ENCODE measurements at places on chromosomes 2 and 18. TPM values are rescaled to one million over a fixed set of nuclear protein-coding genes. Genes with fewer than 3 reads are reported as not detected.

Gene STK39
- 20.4 TPM for total RNA-seq

DNA sequence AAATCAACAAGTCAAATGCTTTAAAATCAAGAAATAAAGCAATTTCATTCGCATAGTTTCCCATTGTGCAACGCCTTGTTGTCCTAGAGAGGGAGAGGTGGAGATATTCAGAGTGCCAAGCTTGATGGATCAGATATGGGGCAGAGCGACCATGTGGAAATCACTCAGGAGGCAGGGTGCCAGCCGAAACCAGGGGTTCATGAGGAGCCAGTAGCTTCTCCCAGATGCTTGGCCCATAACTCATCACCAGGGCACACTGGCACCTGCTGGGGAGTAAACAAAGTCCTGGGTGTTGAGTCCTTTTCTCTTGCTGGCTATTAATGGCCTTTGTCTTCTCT, 53.0 kb upstream of the ASAP2 start:
- DNase-seq: no peak

DNA sequence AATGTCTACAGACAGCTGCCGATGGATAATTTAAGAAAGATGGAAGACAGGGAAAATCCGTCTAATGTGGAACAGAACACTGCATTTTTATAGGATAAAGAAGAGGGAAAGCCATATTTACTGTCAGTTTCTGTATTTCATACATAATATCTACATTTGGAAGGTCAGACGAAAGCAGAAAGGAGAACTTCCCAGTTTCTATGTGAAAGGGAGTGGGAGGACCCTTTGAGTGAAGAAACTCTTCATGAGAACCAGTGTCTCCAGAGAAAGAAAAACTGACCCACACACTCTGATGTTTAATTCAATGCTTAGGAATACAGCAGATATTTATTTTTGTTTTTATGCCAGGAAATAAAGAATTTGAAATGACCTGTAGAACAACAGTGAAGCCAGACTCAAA, 127.2 kb downstream of the CALCRL start:
- no peak for DNase-seq

DNA sequence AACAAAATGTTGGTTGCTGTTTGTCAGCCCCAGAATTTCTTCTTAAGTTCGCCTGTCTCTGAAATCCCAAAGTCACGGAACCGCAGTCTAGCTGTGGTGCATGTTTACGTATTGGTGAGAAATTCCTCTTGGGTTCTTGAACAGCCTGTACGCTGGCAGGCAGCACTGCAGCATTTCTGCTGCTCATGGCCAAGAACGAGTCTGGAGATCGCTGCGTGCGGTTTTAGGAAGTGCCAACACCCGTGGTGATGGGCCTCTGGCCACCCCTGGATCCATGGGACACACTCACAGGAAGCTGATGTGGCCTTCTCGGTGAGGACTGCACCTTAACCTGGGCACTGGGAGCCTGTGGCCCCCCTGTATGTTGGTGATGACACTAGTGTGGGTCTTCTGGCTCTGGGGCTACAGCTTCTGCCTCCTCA, 23.7 kb downstream of the ASB1 start:
- peak; percentile 72 for DNase-seq

DNA sequence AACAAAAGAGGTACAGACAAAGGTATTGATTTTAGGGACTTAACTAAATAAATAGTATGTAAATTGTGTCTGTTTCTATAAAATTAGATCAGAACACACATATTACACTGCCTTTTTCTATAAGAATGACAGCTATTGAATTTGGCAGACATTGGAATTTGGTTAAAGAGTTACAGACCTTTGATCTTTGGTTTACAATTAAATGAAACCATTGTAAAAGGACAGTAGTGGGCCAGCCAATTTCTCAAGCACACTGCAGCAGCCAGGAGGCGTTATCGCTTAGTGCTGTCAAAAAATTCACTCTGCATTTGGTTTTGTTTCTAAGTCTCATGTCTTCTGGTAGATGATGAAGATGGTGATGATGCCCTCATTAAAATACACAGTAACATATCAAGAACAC, 175.9 kb downstream of the NR4A2 start:
- no peak for DNase-seq

DNA sequence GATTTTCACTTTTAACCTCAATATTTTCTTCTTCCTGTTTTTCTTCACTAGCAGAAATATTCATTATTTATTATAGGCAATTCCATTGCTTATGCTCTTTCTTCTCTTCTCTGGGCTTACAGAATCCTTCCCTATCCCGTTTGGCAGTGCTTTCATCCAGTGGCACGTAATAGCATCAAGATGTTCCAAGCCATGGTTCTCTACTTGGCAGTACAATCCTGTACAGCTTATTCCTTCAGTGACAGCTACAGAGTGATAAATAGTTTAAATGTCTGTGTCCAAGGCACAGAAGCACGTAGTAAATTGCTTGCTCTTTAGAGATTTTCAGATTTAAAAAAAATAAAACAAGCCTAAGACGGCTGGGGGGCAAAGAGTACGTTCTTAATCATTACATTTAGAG, 1964.3 kb downstream of the SUCLG1 start:
- peak; percentile 29 for DNase-seq

All from heart left ventricle (tissue), 16 donors.